ENCODE measurements at places on chromosomes 1 and 21.

- no peak for DNase-seq
These were observed 31.4 kb downstream of the SSBP3 start for GRCh38 chr1:54374766-54375165.

DNA sequence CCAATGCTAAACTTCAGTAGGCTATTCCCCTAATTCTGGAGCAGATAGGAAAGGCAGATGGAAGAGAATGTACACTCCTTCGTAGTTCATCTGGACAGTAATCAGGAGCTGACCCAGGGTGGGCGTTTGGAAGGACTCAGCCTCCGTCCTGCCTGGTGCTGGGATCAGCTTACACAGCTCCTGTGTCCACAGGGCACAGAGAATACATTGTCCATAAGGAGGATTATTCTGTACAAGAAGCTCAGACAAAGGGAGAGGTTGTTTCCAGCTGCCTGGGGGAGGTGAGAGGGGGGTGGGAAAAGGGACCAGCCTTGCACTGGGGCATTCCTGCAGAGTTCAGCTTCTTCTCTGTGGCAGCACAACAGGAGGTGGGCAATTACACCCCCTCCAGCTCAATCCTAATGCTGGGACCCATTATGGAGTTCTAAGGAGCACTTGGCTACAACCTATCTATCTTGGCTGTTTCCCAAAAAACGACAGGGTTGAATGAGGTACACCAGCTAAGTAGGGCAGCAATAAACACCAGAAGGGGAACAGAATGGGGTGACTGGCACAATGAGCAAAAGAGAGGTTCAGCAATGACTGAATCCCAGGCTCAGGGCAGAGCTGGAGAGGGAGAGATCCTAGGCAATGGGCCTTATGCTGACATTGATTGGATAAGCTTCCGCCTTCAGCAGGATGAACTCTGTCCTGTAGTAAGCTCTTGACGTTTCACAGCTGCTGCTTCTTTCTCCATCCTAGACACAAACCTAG, 7.4 kb downstream of the MED8 start:
- no peak for DNase-seq

- DNase-seq = no peak
These were observed 70.2 kb downstream of the GADD45A start for GRCh38 chr1:67755160-67755559.

GRCh38 chr1:6084781-6085495, 39.2 kb downstream of the KCNAB2 start:
- DNase-seq = no peak

DNA sequence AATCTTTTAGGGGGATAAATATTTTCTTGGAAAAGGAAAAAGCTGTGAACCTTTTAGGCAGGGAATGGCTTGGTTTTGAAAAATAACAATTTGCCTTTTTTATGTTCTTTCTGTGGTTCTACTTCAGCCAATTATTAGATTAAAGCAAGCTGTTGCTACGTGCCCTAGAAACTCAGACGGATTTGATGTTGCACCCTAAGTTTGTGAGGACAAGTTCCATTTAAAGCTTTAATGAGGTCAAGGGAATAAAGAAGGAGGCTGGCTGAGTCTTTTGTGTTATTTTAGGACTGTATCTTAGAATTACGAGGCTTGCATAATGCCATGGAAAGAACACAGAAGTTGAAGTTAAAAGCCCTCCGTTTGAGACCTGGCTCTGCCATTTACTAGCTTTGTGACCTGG, 216.9 kb downstream of the NUF2 start:
- peak; percentile 21 for DNase-seq

DNA sequence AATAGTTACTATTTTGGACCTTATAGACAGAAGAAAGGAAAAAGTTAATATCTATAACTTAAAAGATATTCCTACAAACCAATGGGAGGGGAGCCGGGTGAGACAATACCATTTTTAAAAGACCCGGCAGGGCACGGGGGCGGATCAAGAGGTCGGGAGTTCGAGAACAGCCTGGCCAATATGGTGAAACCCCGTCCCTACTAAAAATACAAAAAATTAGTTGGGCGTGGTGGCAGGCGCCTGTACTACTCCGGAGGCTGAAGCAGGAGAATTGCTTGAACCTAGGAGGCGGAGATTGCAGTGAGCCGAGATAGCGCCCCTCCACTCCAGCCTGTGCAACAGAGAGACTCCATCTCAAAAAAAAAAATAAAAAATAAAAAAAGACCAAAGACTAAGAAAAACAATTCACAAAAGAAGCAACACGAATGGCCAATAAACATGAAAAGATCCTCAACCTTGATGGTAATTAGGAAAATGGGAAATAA, 1.2 kb upstream of the PSMB2 start:
- DNase-seq = no peak

DNA sequence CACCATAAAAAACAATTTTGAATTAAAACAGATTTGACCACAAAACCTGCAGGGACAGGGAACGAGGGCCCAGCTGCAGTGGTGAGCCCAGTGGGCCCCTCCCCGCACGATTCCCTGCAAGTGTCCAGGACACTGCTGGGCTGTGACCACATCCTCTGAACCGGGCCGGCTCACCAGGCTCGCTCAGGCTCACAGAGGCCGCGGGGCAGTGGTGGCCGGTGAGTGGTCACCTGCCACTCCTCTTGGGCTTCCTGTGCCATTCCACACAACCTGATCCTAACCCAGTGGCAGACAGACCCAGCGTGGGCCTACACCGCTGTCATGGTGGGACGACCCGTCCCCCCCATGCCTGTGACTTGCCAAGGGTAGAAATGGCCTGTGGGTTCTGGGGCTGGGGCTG, 36.5 kb upstream of the RIPK4 start:
- DNase-seq = no peak

DNA sequence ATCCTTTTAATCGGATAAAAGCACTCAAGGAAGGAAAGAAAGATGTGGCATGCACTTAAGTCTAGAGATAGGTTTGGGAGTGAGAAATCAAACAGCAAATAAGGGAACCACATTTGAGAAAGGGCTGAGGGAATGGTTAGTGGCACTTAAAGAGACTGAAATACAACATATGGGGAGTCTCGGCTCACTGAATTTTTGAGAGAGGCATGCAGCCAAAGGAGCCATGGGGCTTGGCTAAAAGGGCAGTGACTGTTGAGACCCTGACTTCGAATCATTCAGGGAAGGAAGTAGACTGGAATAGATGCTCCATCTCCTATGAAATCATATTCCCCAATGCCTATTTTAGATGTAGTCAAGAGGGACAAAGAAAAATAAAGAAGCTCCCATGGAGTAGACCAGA, 58.3 kb upstream of the HAO2 start:
- DNase-seq = no peak

- no peak for DNase-seq
These were observed 37.3 kb upstream of the SYT14 start for GRCh38 chr1:209900734-209901133.

DNA sequence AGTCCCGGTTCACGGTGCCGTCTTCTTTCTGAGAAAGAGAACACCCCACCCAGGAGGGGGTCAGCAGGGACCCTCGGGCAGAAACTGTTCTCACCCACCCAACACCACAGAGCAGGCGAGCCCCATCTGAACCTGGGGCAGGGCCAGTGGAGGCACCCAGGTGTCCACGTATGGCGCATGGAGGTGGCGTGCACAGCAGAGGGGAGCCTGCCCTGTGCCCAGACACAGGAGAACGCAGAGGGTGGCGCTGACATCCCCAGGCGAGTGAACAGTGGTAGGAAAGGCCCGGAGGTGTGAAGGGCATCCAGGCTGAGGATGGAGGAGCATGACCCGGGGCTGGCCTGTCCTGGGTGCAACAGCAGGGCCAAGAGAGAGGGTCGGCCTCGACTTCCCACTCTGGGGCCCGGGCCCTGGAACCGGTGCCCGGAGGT, 91.1 kb downstream of the STUM start:
- DNase-seq = no peak

- DNase-seq = no peak
These were observed 180.0 kb upstream of the HMGB4 start for GRCh38 chr1:33683913-33684312.

DNA sequence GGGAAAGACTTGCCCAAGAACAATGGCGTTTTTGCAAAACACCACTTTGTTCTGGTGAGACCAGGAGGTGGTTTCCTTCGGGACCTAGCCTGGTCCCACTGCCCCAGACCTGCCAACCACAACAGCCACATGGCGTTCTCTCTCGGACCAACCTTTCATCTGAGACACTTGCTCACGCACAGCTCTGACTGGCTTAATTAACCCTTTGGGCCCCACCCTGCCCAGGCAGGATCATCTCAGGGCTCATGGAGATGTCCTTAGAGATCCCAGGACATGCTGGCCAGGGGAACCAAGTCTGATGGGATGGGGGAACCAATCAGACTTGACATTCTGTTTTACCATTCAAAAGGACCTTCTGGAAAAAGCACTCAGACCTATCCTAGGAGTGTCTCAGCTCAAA, 97.8 kb upstream of the SLC2A1 start:
- DNase-seq = no peak

GRCh38 chr21:39127506-39127905, 55.7 kb downstream of the PSMG1 start:
- DNase-seq = no peak

DNA sequence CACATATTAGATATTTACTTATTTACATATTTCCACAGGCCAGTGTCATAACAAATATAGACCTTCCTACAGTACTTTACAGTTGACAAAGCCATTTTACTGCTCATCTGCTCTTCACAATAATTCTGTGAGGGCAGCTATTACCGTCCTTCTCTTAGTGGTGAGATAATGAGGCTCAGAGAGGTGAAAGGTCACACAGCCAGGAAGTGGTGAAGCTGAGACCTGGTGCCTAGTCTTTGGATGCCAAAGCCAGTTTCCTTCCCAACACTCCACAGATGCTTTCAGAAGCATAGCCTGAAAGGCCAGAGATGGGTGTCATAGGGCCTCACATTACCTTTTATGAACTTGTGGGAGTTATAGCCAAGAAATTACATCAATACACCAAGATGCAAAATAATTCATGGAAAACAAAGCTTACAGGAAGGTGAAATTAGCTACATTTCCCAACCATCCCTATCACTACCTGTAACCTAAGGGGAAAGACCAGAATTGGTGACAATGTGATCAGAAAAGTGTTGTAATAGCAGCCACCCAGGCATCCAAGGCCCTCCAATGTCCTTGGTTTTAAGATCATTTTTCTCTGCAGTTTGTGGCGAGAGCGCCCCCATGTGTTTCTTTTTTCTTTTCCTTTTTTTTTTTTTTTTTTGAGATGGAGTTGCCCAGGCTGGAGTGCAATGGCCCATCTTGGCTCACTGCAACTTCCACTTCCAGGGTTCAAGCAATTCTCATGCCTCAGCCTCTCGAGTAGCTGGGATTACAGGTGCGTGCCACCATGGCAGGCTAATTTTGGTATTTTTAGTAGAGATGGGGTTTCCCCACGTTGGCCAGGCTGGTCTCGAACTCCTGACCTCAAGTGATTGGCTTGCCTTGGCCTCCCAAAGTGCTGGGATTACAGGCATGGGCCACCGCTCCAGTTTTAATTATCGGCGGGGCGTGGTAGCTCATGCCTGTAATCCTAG, 26.5 kb upstream of the RPL11 start:
- DNase-seq = no peak

DNA sequence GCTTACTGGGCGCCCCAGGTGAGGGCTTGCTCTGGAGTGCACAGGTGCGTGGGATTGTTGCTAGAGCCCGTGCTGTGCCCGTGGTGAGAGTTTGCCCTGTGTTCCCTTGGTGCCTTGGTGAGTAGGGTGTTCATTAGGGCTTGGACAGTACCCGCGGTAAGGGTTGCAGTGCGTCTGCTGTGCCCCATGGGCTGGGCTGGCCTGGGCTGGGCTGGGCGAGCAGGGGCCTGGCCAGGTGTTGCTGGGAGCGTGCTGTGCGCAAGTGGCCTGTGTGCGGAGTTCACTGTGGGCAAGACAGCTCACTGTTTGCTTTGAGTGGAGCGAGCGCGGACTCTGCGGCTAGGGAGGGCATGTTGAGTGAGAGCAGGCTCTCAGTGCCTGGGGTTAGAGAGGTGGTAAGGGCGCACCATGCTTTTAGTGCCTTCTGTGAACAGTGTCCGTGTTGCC, 725 bp downstream of the CR1L start:
- DNase-seq = no peak

DNA sequence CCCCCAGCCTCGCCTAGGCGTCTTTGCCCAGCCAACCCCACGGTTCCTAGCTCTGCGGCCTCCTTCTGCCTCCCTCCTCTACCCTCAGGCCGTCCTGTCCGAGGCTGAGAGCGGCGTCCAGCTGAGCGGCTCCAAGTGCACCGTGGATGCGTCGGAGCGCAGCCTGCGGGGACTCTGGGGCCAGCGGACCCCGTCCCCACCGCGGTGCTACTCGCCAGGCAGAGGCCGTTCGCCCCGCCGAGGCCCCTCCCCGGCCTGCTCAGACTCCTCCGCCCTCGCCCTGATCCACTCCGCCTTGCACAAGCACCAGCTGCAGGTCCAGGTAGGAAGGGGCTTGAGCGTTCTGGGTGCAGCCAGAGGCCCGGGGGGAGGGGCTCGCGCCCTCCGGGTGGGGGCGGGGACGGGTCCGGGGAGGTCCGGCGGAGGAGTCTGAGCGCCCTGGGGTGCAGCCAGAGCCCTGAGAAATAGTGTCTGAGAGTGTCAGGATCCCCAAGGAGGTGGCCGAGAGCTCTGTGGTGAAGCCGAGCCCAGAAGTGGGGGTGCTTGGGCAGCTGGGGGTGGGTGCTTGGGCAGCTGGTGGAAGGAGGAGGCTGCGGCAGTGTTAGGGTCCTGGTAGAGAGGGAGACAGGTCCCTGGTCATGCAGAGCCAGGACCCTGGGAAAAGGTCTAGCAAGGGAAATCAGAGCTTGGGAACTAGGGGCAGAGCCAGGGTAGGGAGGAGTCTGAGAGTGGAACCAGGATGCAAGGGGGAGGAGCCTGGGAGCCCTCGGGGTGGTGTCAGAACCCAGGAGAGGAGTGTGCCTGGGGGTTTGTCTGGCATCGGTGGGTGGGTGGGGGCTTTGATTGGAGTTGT, 3.2 kb upstream of the NBPF3 start:
- no peak for DNase-seq

DNA sequence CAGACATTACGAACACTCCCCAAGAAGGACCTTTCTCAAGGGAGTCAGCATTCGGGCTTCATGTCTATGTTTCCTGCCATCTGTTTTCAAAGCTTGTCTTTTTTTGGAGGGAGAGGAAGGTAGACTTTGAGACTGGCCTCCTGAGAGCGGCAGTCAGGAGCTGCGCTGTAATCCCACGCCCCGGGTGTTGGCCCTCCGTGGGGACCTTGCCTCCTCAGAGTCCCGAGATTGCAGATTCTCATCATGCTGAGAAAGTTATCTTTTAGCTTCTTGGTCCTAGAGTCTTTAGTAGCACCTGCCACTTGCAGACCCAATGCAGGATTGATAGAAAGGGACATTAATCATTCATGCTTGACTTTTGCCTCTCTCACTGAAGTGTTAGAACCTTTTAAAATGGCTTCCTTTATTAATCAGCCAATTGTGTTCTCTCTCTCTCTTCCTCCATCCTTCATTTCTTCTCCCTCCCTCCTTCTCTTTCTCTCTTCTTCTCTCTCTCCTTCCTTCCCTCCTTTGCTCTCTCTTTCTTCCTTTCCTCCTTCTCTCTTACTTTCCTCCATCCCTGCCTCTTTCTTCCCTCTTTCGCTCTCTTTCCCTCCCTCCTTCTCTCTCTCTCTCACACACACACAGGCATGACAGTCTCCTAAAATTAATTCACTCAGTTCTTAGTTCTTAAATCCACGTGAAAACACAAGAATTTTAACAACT, 25.2 kb upstream of the GNPAT start:
- DNase-seq = no peak

GRCh38 chr1:7646981-7647901, 123.9 kb upstream of the VAMP3 start:
- DNase-seq = no peak
